ENCODE measurements at places on chromosomes 4 and X.

- no peak for DNase-seq
Observed at GRCh38 chr4:14434483-14434882, 567.8 kb upstream of the CPEB2 start.

- DNase-seq = no peak
Observed at GRCh38 chr4:81826335-81826734, 354.6 kb upstream of the RASGEF1B start.

DNA sequence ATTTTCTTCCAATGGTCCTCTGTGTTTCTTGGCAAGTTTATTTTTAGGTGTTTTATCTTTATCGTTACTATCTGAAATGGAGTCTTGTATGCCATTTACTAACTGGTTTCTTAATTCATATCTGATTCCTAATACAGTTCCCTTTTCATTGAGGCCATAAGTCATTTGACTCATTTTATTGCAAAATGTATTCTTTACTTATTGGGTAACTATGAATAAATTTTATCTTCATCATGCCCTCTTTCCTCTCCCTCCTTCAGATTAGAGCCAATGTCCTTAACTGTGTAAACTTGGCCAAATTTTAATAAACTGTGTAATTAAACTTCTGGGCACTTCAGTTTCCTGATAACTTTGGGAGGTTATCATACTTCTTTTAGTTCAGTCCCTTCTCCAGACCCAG lies 19.3 kb upstream of the MSMO1 start:
- no peak for DNase-seq

GRCh38 chr4:2402048-2402842 lies 16.2 kb downstream of the ZFYVE28 start:
- peak; percentile 80 for DNase-seq

- peak; percentile 24 for DNase-seq
Observed at GRCh38 chr4:22385611-22386011, 130.3 kb downstream of the ADGRA3 start.

- no peak for DNase-seq
Observed at GRCh38 chrX:17917945-17918577, 57.0 kb upstream of the RAI2 start.

DNA sequence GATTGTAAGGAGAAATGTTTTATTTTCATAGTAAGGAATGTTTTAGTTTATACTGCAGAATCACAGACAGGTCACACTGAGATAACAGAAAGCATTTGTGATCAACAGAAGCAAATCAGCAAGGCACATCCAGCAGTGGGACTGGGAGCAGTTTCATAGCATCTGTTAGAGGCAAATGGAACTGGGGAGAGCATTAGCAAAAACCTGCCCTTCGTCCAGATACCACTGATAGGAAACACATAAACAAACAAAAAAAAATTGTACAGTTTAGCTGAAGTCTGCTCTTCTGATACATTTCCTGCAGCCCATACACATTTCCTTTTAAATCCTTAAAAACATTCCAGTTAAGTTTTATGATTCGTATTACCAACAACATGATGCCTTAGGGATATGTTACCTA lies 374.3 kb downstream of the PCDH7 start:
- DNase-seq = no peak

DNA sequence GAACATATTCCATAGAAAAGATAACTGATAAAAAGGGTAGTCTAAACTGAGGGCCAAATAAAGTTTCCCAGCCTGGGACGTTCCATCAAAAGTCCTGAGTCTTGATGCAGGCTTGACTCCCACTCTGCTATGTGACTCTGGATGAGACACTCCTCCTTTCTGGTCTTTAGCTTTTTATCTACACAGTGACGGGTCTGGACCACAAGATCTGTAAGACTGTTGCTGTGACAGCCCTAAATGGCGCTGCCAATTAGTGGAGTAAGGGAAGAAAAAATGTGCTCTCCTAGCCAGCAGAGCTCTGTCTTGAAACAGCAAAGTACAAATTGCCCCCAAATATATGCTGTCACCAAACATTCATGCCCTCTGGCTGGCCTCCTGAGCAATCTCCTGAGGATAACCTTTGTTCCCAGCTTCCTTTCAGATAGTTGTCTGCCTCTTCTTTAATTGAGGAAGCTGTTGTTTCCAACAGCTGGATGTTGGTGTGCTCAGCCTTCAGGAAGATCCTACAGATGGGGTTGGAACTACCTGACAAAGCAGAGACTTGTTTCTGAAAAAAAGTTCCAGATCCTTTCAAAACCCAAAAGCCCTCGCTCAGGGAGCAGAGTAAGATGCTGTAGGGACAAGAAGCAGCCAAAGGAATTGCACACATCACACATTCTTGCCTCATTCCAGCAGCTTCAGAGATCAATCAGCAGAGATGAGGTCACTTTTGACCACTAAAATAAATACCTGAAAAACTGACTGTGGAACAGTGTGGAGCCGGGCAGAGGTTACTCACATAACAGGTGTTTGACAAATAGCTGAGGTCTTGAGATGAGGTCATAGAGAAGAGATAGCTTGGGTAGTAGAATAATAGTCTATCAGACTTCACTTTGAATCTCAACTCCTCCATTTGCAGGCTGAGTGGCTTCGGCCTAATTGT lies 383.4 kb upstream of the FGF13 start:
- DNase-seq = peak; percentile 5

GRCh38 chr4:100083289-100083688 lies 107.0 kb downstream of the DDIT4L start:
- DNase-seq = no peak

- DNase-seq = no peak
Observed at GRCh38 chr4:24754571-24754970, 40.8 kb upstream of the SOD3 start.

- peak; percentile 52 for DNase-seq
Observed at GRCh38 chr4:6582889-6583490, 8.0 kb downstream of the MAN2B2 start.

- peak; percentile 52 for DNase-seq
Observed at GRCh38 chrX:110414679-110415439, 56.2 kb downstream of the RTL9 start.

Measured in AG20443 (cell line).